NCI-H1417 (cell line): ENCODE measurements at places on chromosomes 5 and 9.

DNA sequence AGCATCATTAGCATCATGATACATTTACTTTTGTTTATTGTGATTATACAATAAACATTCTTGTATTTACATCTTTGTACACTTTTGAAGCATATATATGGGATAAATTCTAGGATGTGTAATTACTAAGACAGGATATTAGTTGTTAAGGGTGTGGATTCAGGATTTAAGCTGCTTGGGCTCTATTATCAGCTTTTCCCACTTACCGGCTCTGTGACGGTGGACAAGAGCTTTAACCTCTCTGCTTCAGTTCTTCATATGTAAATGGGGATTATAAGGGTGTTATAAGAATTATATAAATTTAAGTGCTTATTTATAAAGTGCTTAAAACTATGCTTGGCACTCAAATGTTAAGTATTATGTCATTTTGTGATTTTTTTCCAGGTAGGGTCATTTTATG, 131.1 kb downstream of the FER start:
- no peak for DNase-seq

GRCh38 chr9:109003116-109003515, 10.2 kb downstream of the CTNNAL1 start:
- DNase-seq = no peak

GRCh38 chr5:131747180-131748105, 49.4 kb downstream of the FNIP1 start:
- no peak for DNase-seq

- no peak for DNase-seq
These were observed 41.0 kb downstream of the STOM start for GRCh38 chr9:121328876-121329681.

GRCh38 chr5:139636975-139637408, 11.2 kb upstream of the CXXC5 start:
- no peak for DNase-seq

GRCh38 chr5:124231802-124232201, 514.6 kb downstream of the ZNF608 start:
- DNase-seq = no peak

DNA sequence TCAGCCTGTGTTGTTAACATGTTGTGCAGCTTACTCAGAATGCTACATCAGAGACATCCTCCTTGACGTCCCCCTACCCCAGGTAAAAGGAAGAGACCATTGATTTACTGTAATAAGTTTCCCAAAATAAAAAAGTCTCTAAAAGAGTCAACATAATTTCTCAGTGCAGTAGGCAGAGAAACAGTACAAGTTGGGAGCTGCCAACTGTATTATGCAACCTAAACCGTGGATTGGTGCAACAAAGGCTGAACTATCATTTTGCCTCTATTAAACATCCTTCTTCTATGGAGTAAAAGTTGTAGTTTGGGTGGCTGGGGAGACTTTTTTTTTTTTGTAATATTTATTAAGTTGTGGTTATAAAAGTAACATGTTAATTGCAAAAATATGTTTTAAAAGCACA, 208.0 kb downstream of the NR3C1 start:
- no peak for DNase-seq

DNA sequence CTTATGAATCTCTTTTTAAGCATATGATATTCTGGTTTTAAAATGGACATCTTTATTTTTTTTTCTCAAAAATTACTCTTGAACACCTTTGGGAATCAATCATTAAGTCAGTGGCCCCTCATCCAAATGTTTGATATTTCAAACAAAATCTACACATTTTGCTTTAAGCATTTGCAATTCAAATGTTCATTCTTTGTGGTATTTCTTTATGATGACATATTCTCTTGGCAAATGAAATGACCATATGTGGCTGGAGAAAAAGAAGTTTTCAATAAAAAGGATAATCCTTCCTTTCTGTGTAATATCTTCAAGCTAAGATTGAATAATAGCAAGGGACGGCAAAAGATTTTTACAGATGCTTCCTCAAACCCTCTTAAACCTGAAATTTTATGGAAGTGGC, 420.8 kb downstream of the MTRR start:
- no peak for DNase-seq

DNA sequence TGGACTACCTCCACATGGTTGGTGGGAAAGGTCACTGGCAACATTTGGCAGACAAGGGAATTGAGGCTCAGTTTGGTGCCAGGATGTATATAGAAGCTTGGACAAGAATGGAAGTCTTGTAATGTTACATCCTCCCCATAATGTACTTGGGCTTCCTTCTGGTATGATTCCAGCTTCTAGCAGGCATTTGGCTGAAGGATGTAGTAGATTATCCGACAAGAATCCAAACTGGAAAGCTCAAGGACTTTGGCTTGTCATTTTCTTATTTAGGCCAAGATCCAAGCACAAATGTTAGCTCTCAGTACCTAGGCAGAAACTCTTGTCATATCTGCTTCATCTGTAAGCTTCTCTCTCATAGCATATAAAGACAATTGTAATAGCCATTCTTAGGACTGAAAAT, 209.1 kb downstream of the MAPKAP1 start:
- no peak for DNase-seq

GRCh38 chr5:140151144-140152021, 23.6 kb upstream of the CYSTM1 start:
- peak; percentile 89 for DNase-seq

DNA sequence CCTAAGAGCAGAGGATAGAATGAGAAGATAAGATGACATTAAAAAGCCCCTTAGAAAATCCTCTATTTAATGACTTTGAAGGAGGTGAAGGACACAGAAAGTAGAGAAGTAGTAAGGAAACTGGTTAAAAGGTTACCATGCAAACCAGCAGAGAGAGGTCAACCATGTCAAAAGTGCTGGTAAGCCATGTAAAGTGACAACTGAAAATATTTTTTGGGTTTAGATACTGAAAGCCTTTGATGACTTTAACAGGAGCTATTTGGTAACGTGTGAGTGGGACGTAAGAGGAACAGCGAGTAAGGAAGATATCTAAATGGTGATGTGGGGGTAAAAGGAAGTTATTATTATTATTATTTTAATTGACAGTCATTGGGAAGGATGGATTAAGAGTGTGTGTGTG, 56.9 kb downstream of the MACIR start:
- DNase-seq = no peak

DNA sequence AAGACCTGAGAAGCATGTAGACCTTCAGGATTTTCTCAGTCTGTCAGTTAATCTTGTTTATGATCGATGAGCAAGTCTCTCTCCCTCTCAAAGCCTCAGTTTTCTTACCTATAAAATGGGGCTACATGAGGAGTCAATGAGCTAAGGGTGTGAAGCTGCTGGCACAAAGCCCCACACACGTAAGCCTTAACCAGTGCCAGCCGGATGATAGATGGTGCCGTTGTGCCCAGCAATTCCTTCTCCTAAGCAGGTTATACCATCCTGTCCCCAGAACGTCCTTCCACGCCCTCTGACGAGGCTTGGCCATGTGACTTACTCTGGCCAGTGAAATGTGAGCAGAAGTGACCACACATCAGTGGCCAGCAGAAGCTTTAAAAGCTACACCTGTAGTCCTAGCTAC, 179.0 kb downstream of the C9orf50 start:
- no peak for DNase-seq

- peak; percentile 58 for DNase-seq
These were observed 64.8 kb downstream of the UNC13B start for GRCh38 chr9:35226651-35227050.

GRCh38 chr9:130885484-130886375, 10.9 kb downstream of the QRFP start:
- DNase-seq = no peak

- DNase-seq = no peak
These were observed 56.3 kb upstream of the TBC1D9B start for GRCh38 chr5:179964015-179964414.

- DNase-seq = no peak
These were observed 398.8 kb downstream of the NFIB start for GRCh38 chr9:13915131-13915530.

DNA sequence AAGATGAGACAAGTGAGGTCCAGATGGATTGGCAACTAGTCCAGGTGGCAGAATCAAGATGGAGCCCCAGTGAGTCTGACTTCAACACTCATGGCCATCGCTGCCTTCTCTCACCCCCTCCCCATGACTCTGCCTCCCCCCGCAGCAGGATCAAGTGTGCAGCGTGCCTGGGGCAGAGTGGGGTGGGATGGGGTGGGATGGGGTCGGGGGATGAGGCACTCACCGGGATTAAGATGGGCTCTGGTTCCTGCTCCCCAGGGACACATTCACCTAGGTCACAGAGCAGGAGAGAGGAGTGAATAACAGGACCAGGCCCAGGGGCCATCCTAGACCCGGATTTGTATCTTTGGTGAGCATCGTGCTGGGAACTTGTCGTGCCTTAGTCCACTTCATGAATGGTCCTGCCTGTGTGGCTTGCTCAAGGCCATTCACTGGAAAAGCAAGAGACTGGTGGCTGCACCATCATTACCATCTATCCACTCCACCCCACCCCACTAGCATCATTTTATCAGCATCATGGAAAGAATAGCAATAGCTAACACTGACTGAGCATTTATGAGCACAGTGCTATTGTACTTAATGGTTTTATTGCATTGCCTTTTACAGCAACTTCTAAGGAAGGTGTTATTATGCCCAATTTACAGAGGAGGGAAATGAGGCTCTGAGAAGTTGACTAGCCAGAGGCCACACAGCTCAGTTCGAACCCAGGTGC, 8.5 kb downstream of the AMBP start:
- no peak for DNase-seq

DNA sequence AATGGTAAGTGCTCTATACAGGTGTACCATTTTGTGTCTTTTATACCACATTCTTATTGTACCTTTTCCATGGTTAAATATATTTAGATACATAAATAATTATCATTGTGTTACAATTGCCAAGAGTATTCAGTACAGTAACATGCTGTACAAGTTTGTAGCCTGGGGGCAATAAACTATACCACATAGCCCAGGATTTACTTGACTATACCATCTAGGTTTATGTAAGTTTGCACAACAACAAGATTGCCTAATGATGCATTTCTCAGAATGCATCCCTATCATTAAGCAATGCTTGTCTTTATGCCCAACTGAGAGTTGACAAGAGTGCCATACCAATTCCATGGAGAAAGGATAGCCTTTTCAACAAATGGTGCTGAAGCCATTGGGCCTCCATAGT, 136.7 kb upstream of the PJA2 start:
- no peak for DNase-seq

DNA sequence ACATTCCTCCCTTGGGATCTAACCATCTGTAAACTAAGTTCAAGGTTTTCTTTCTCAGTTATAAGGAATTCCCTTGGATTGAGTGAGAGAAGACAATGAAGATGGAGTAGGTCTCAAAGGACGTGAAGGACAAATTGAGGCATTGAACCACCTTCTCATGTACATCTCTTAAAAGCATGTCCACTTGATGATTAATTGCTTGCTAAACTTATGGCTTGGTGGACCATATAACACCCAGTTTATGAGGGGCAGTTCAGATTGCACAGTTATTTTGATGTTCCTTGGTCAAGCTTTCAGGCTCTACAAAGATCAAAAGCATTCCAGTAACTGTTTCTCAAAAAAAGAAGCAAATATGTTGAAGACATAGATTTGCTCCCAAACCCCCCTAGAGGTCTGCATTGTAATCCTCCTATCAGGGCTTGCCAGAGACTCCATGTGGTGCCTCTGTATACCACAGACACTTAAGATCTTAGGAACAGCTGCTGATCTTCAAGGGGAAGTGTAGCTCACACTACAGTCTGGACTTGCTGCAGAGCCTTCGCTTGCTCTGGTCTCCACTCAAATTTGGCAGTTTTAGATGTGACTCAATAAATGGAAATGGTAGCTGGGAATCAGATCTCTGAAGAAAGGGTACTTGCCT, 56.9 kb upstream of the ALDH1A1 start:
- DNase-seq = no peak

- DNase-seq = peak; percentile 45
These were observed 1.8 kb upstream of the EGR1 start for GRCh38 chr5:138463419-138464007.

GRCh38 chr9:81861644-81862043, 66.6 kb upstream of the SPATA31D4 start:
- DNase-seq = no peak

- no peak for DNase-seq
These were observed 59.9 kb downstream of the PBX3 start for GRCh38 chr9:125807079-125807478.

- peak; percentile 4 for DNase-seq
These were observed 40.1 kb downstream of the SLC1A1 start for GRCh38 chr9:4530375-4530774.

DNA sequence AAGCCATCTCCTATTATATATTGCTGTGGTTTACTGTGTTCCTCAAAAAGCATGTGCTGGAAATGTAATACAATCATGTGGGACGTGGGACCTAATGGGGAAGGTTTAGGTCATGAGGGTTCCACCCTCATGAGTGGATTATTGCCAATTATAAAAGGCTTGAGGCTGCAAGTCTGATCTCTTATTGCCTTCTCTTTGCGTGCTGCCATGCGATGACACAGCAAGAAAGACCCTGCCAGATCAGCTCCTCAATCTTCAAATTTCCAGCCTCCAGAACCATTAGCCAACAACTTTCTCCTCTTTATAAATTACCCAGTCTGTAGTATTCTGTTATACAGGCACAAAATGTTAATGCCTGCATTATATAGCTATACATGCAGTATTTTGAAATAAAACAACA, 45.4 kb downstream of the MARCHF11 start:
- no peak for DNase-seq

DNA sequence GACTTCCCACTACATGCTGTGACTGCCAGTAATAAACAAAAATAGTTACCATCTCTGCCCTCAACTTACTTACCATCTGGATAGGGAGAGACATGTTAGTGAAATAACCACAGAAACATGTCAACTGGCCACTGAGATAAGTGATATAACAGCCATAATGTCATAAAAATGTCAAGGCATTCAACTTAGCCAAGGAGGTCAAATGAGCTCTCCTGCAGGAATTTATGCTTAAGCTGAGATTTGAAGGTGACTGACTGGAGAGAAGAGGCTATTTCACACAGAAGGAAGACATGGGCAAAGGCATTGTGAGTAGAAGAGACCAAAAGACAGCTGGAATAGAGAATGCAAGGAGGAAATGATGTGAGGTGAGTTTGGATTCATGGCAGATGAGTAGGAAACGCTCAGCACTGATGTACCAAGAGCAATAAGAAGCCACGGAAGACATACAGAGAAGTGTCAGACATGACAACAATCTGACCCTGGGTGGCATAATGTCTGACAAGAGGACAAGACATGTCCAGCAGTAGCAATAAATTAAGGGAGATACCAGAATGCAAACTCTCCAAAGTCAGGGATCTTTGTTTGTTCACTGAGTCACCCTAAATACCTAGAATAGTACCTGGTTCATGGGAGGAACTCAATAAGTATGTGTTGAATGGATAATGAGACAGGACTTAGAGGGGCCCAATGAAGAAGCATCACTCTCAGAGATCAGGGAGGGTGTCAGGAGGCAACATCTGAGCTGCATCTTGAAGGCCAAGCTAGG, 318.8 kb downstream of the ACTL7B start:
- no peak for DNase-seq

DNA sequence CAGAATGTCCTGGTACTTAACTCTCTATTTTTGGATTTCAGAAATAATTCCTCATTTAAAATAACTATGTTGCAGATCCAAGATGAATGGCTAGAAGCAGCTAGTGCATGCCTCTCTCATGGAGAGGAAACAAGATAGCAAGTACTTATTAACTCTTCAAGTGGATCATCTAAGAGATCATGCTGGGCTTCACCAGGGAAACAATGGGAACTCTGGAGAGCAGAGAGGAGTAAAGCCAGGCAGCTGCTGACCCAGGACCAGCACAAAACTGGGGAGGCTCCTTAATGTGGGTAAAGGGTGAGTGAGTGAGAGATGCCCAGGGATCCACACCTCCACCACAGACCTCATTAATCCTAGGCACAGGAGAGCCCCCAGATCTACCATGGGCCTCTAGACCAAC, 897.8 kb upstream of the ACO1 start:
- peak; percentile 56 for DNase-seq
